ENCODE measurements at places on chromosomes 5 and 9.

- H3K36me3 ChIP-seq = no peaks in the 10 kb centered on the region
- no peak overlapping the region for H3K27ac ChIP-seq
- H3K4me3 ChIP-seq = no peak overlapping the region
- no peaks in the 10 kb centered on the region for H3K4me1 ChIP-seq
- peaks cover 5% of the 10 kb centered on the region for H3K27me3 ChIP-seq
These were observed 81.0 kb upstream of the PALM2AKAP2 start for GRCh38 chr9:109699019-109699418.

DNA sequence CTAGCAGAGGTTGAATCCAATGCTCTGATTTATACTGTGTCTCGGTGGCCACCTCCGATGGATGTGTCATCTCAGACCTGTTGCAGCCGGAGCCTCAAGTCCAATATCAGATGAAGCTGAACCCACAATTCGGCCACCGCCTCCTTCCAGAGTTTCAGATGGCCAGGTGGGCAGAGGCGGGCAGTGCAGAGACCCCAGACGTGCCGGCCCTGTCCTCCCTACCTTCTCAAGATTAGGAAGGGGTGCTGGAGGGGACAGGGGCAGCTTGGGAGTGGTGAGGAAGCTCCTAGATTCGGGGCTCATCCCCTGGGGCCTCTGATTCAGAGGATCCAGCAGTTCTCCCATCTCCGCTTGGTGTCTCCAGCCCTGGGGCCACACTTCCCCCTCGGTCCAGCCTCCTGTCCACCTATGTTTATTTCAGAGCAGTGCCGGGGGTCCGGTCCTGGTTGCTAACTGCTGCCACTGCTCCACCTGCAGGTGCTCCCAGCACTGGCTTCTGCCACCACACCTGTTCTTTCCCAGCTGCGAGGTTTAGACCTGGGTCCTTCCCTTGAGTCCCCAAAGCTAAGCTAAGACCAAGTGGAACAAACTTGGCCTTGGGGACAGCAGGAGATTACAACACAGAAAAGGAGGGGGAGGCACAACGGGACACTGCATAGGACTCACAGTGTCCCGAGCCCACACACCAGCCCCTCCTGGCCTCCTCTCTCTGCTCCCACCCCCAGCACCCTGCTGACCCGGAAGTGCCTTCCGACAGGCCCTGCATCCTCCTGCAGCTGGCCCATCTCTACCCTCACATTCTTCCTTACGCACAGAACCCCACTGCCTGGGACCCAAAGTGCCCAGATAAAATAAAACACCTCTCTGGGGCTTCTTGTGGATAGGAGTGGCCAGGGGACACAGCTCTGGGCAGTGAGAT is 81.6 kb downstream of the NTNG2 start:
- DNase-seq = no peak
- peaks cover 9% of the 10 kb centered on the region for H3K4me1 ChIP-seq
- H3K27ac ChIP-seq = no peak overlapping the region
- H3K4me3 ChIP-seq = peak overlapping the region; percentile 85

GRCh38 chr5:151219138-151219537 is 4.8 kb downstream of the CCDC69 start:
- H3K36me3 ChIP-seq = peaks cover 39% of the 10 kb centered on the region
- no peaks in the 10 kb centered on the region for H3K27me3 ChIP-seq
- H3K4me3 ChIP-seq = no peak overlapping the region
- DNase-seq = no peak

DNA sequence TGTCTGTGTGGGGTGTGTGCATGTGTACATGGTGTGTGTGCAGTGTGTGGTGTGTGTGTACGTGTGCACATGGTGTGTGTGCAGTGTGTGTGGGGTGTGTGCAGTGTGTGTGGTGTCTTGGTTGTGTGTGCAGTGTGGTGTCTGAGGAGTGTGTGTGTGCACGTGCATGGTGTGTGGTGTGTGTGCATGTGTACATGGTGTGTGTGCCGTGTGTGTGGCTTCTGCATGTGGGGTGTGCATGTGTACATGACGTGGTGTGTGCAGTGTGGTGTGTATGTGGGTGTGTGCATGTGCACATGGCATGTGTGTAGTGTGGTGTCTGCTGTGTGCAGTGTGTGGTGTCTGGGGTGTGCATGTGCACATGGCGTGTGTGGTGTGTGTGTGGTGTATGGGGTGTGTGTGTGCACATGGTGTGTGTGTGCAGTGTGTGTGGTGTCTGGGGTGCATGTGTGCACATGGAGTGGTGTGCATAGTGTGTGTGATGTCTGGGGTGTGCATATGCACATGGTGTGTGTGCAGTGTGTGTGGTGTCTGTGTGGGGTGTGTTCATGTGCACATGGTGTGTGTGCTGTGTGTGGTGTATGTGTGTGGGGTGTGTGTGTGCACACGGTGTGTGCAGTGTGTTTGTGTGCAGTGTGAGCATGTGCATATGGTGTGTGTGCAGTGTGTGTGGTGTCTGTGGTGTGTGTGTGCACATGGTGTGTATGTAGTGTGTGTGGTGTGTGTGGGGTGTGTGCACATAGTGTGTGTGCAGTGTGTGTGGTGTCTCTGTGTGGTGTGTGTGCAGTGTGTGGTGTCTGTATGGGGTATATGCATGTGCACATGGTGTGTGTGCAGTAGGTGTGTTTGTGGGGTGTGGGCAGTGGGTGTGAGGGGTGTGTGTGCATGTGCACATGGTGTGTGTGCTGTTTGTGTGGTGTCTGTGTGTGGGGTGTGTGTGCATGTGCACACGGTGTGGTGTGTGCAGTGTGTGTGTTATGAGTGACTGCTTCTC is 40.6 kb upstream of the ZNG1F start:
- DNase-seq = peak; percentile 2
- H3K4me1 ChIP-seq = peaks cover 3% of the 10 kb centered on the region
- H3K27me3 ChIP-seq = no peaks in the 10 kb centered on the region
- H3K36me3 ChIP-seq = no peaks in the 10 kb centered on the region

DNA sequence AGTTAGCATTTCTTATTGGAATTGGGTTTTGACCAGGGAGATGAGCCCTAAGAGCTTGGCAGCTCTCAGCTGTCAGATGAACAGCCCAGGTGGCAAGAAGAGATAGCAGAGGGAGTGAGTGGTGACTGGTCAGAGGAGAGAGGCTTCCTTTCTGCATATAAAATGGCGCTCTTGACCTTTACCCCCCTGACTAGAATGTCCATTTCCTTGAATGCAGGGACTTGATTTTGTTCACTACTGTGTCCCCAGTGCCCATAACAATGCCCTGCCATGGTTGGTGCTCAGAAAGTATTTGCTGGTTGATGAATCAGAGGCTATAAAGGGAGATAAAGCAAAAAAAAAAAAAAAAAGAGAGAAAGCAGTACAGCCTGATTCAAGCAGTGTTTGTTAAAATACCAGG is 7.2 kb downstream of the CHMP5 start:
- no peak for DNase-seq
- peaks cover 8% of the 10 kb centered on the region for H3K4me1 ChIP-seq
- no peak overlapping the region for H3K27ac ChIP-seq
- no peaks in the 10 kb centered on the region for H3K27me3 ChIP-seq
- peaks cover 44% of the 10 kb centered on the region for H3K36me3 ChIP-seq
- no peak overlapping the region for H3K4me3 ChIP-seq

DNA sequence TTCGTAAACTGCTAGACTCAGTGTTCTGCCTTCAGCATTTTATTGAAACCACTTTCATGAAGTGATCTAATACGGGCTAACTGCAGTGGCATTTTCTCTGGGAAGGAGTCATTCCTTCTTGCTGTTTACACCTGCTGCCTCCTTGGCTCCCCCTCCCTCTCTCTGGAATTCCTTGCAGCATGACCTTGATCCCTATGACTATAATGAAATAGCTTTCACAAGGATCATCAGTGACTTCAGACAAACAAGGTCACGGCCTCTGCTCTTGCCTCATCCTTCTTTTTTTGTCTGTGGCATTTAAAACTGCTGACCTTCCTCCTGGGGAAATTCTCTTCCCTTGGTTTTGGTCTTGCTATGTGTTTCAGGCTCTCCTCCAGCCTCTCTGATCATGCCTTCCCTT is 90.2 kb downstream of the ZNF462 start:
- no peaks in the 10 kb centered on the region for H3K27me3 ChIP-seq
- H3K4me3 ChIP-seq = no peak overlapping the region
- no peak for DNase-seq
- H3K4me1 ChIP-seq = no peaks in the 10 kb centered on the region

- DNase-seq = no peak
- no peak overlapping the region for H3K4me3 ChIP-seq
- H3K36me3 ChIP-seq = no peaks in the 10 kb centered on the region
- no peak overlapping the region for H3K27ac ChIP-seq
- H3K27me3 ChIP-seq = no peaks in the 10 kb centered on the region
These were observed 743.0 kb upstream of the DMAC1 start for GRCh38 chr9:8542537-8542936.

GRCh38 chr5:20335978-20336377 is 348.0 kb upstream of the CDH18 start:
- no peaks in the 10 kb centered on the region for H3K36me3 ChIP-seq
- H3K27me3 ChIP-seq = no peaks in the 10 kb centered on the region
- H3K27ac ChIP-seq = no peak overlapping the region
- no peak for DNase-seq
- H3K4me1 ChIP-seq = no peaks in the 10 kb centered on the region

GRCh38 chr9:127629468-127630081 is 17.5 kb downstream of the STXBP1 start:
- no peaks in the 10 kb centered on the region for H3K36me3 ChIP-seq
- no peak for DNase-seq
- H3K4me1 ChIP-seq = peaks cover 20% of the 10 kb centered on the region
- H3K4me3 ChIP-seq = no peak overlapping the region
- no peak overlapping the region for H3K27ac ChIP-seq

DNA sequence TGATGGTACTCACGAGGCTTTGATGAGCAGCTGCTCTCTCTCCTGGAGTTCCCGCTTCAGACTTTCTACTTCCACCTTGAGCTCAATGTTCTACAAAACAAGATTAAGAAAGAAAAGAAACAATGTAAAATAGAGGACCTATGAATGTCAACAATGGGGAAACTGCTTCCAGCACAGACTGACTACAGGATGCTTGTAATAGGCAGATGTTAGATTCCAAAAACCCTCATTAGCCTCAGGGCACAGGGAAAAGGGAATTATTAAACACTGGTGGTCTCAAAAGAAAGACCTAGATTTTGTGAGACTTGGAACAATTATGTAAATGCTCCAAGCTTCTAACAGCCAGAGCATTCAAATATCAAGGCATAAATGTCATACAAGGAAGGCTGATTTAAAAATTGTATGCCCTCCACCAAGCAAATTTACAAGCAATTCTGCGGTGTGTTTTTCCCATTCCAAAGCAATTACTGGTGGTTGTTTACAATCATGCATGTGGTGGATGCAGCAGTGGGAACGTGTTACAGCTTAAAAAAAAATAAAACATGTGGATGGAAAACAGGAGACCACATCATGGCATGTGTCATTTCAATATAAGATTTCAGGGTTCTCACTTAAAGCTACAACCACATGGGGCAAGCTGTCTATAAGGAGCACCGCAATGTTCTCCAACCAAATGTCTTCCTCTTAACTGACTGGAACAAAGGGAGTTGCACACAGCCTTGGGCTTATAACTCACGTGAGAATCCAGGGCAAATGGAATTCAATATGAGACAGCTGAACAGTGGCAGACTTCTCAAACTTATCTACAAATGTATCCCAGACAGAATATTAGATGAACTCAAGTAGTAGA is 34.0 kb downstream of the CDK5RAP2 start:
- H3K27ac ChIP-seq = no peak overlapping the region
- no peak for DNase-seq

GRCh38 chr9:113621309-113621791 is 157.8 kb downstream of the RGS3 start:
- H3K4me3 ChIP-seq = no peak overlapping the region
- H3K4me1 ChIP-seq = peaks cover 73% of the 10 kb centered on the region
- peaks cover 4% of the 10 kb centered on the region for H3K27me3 ChIP-seq
- no peak for DNase-seq
- peaks cover 1% of the 10 kb centered on the region for H3K36me3 ChIP-seq
- peak overlapping the region; percentile 99 for H3K27ac ChIP-seq

GRCh38 chr5:74504463-74504862 is 136.1 kb downstream of the ENC1 start:
- H3K36me3 ChIP-seq = no peaks in the 10 kb centered on the region
- no peaks in the 10 kb centered on the region for H3K27me3 ChIP-seq
- no peak overlapping the region for H3K27ac ChIP-seq
- no peaks in the 10 kb centered on the region for H3K4me1 ChIP-seq

GRCh38 chr9:34712140-34712539 is 2.2 kb upstream of the CCL21 start:
- peaks cover 10% of the 10 kb centered on the region for H3K27me3 ChIP-seq
- DNase-seq = no peak
- no peak overlapping the region for H3K4me3 ChIP-seq
- H3K4me1 ChIP-seq = no peaks in the 10 kb centered on the region
- no peaks in the 10 kb centered on the region for H3K36me3 ChIP-seq

GRCh38 chr9:16417749-16418148 is 452.7 kb downstream of the BNC2 start:
- H3K4me1 ChIP-seq = no peaks in the 10 kb centered on the region
- no peak overlapping the region for H3K27ac ChIP-seq
- no peak for DNase-seq
- H3K27me3 ChIP-seq = no peaks in the 10 kb centered on the region
- no peak overlapping the region for H3K4me3 ChIP-seq

GRCh38 chr5:34043099-34043876 is at the start of gene C1QTNF3:
C1QTNF3 (minus strand) TSS chr5:34043213; CDS start chr5:34043125, 88 bp downstream.
- H3K36me3 ChIP-seq = no peaks in the 10 kb centered on the region
- H3K27ac ChIP-seq = no peak within 1 kb of the TSS
- no peak within 1 kb of the TSS for H3K4me3 ChIP-seq
- H3K4me1 ChIP-seq = peaks cover 3% of the 10 kb centered on the region

- DNase-seq = no peak
- no peaks in the 10 kb centered on the region for H3K27me3 ChIP-seq
- H3K36me3 ChIP-seq = no peaks in the 10 kb centered on the region
These were observed 152.2 kb upstream of the SLC12A2 start for GRCh38 chr5:127931396-127931795.

DNA sequence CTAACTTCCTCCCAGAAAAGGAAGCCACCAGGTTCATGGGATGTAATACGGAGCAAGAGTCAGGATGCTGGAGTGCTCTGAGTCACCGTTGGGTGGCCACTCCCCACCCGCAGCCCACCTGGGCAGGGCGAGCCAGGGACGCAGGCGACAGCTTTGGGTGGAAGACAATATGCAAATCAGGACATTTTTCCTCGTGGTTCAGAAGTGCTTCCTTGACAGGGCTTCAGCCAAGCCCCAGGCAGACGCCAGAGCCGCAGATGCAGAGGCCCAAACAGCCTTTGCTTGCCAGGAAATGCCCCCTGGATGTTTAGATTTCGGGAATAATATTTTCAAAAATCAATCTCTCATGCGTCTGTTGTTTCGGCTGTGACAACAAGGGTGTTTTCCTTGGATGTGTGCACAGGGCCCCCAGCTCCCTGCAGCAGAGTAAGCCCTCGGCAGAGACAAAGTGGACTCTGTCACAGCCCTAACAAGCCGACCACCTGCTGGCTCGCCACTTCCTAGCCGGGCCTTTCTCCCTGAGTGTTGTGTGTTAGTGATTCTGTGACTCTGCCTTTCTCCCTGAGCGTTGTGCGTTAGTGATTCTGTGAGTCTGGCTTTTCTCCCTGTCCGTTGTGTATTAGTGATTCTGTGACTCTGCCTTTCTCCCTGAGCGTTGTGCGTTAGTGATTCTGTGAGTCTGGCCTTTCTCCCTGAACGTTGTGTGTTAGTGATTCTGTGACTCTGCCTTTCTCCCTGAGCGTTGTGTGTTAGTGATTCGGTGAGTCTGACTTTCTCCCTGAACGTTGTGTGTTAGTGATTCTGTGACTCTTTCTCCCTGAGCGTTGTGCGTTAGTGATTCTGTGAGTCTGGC is 11.8 kb upstream of the SLC9A3 start:
- no peaks in the 10 kb centered on the region for H3K36me3 ChIP-seq
- peaks cover 25% of the 10 kb centered on the region for H3K27me3 ChIP-seq
- no peak overlapping the region for H3K4me3 ChIP-seq

- H3K27me3 ChIP-seq = no peaks in the 10 kb centered on the region
- no peaks in the 10 kb centered on the region for H3K36me3 ChIP-seq
- DNase-seq = no peak
- no peak overlapping the region for H3K4me3 ChIP-seq
These were observed 26.3 kb upstream of the FREM1 start for GRCh38 chr9:14936491-14936890.

Measured in activated naive CD8-positive, alpha-beta T cell treated with anti-CD3 and anti-CD28 coated beads, Interleukin-2, amount 50 U/mL, for 24 hours (primary cell).